ENCODE measurements at places on chromosomes 4 and X.

DNA sequence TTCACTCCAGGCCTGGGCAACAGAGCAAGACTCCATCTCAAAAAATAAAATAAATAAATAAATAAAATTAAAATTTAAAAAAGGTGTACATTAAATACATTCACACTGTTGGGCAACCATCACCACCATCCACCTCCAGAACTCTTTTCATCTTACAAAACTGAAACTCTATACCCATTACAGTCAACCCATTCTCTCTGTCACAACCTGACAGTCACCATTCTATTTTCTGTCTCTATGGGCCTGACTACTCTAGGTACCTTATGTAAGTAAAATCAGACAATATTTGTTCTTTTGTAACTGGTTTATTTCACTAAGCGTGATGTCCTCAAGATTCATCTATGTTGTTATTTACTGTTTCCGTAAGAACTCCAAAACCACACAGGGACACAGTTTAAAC is 59.6 kb downstream of the FRYL start:
- DNase-seq: no peak

DNA sequence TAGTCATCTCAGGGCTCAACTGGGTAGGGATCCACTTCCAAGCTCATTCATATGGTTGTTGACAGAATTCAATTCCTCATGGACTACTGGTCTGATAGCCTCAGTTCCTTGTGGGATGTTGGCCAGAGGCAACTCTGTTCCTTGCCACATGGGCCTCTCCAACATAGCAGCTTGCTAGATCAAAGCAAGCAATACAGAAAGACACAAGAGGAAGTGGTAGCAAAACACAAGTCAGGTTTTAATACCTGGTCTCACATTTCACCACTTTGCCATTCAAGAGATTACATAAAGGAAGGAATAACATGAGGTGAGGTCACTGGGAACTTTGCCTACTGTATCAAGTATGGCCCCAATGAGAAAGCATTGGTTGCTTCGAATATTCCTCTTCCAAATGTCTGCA is 79.2 kb downstream of the PRSS12 start:
- no peak for DNase-seq

GRCh38 chrX:49053223-49054072 is 5.4 kb upstream of the CCDC120 start:
- DNase-seq: no peak

GRCh38 chr4:139785356-139785755 is 119.7 kb downstream of the MGST2 start:
- no peak for DNase-seq

DNA sequence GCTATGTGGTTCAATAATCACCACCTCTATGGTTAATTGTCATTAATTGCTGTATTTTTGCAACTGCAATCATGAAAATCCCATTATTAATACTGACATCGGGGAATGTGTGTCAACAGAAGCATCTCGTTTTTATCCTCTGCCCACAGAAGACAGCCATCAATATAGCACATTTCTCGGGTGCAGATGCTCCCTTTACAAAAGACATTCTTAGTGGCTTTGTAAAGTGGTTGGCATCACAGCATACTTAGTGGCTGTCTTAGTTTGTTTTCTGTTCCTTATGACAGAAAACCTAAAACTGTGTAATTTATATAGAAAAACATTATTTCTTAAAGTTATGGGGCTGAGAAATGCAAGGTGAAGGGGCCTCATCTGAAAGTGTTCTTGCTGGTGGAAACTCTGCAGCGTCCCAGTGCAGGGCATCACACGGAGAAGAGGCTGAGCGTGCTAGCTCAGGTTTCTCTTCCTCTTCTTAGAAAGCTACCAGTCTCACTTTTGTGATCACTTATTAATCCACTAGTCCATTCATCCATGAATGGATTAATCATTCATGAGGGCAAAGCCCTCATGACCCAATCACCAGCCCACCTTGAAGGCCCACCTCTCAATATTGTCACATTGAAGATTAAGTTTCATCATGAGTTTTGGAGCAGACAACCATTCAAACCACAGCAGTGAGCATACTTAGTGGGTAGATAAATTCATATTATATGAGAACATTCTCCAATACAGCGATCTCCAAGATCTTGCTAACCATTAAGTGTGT is 1067.7 kb upstream of the PABPC4L start:
- DNase-seq: no peak

DNA sequence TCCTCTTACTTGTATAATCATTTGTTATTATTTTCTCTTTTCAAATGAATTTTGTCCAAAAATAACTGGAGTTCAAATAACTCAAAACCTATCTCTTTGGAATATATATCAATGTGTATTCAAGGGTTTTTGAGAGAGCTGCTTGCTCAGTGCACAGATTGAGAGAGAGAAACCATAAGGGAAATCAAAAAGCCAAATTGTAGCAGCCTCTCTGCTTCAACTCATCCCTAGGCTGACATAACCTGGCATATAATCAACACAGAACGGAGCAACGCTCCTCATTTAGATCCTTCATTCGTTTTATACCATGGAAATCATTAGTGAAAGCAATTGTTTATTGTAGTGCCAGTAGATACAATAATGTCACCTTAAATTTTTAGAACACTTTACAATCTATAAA is 1.8 kb upstream of the GPM6A start:
- no peak for DNase-seq

- no peak for DNase-seq
Observed at GRCh38 chrX:8042304-8042703, 115.1 kb upstream of the PNPLA4 start.

GRCh38 chr4:151407466-151408379 is 1.3 kb upstream of the FHIP1A start:
- DNase-seq: no peak

GRCh38 chr4:124641715-124642381 is 70.7 kb downstream of the ANKRD50 start:
- DNase-seq: no peak

GRCh38 chr4:127759893-127760292 is 22.2 kb upstream of the HSPA4L start:
- DNase-seq: no peak

DNA sequence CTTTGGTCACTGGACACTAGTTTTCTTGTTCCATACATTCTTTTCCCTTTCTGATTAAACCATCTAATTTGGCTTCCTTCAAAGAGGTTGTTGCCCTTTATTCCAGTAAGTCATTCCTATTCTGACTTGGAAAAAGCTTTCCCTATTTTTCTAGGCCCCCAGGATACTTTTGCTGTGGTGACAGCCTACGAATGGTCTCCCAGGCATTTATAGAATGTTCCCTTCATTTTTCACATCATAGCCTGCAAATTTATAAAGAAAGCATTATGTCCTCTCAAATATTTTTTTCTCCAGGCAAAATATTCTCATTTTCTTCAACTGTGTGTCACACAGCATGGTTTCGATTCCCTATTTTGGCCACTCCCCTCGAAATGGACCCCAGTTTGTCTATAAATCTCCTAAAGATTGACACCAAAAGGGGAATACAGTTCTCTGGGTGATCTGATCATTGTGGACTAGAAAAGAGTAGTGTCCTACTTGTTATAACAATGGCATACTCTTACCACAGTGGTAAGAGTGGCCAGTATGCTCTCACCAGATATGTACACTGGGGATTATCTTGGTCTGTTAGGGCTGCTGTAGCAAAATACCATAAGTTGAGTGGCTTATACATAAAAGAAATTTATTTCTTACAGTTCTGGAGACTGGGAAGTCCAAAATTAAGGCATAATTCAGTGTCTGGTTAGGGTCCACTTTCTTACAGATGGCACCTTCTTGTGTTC is 41.5 kb upstream of the BMP2K start:
- no peak for DNase-seq

- DNase-seq: no peak
Observed at GRCh38 chrX:107935664-107936433, 46.3 kb downstream of the TEX13B start.
